Activated T-cell treated with anti-CD3 and anti-CD28 coated beads, Interleukin-2, amount 50 U/mL, for 1 hour (primary cell): ENCODE measurements at places on chromosomes 7 and 10.

GRCh38 chr10:97483921-97484320 lies 14.3 kb downstream of the MMS19 start:
- DNase-seq: no peak

- DNase-seq: peak; percentile 29
Measured at GRCh38 chr10:77801474-77802161, 124.9 kb downstream of the DLG5 start.

DNA sequence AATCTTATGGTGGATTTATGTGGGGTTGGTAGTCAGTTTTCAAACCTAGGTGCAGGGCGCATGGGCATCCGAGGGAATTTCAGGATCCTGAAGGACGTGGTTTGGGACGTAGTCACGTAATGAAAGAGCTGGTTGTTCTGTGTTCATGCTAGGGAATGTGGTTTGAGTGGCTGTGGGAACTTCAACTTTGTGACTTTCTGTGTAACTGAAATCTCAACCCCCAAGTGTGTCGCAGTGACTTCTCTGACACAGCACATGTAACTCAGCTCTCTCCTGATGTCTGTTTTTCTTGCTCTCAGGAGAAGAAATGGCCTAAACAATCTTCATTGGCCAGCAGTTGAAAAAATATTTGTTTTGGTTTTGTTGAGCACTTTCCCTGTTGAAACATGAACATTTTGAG lies 199.0 kb downstream of the PTEN start:
- no peak for DNase-seq

- DNase-seq: no peak
Measured at GRCh38 chr7:139725077-139725476, 52.7 kb downstream of the HIPK2 start.

DNA sequence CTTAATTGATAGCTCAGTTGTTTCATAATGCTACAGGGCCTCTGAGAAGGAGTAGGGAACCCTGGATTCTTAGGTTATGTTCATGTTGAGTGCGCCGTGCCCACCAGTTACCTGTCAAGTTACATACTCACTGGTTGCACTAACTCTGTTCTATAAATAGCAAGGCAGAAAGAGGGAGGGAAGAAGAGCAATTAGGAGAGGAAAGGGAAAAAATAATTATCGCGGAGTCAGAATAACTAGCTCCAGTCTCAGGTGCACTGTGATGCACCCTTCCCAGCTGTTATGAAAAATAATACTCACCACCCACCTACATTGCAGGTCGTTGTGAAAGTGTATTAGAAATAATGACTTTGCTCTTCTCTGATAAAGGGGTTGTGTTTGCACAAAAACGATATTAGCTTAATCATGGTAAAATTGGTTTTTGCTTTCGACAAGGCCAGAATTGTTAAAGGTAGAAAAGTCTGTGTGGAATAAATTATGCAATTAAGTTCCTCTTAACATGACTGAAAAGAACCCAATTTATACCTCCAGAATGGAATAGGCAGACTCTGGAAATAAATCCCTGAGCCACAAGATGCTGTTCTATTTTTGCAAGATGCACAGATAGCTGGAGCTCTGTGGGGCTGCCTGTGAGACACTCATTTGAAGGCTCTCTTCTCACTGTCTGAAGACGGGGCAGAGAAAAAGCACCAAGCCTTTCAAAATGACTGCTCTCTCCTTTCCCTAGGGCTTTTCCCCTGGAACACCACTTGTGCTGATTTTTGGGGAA lies 137.6 kb upstream of the PITRM1 start:
- DNase-seq: no peak

- DNase-seq: no peak
Measured at GRCh38 chr7:84506151-84506550, 311.6 kb upstream of the SEMA3A start.

DNA sequence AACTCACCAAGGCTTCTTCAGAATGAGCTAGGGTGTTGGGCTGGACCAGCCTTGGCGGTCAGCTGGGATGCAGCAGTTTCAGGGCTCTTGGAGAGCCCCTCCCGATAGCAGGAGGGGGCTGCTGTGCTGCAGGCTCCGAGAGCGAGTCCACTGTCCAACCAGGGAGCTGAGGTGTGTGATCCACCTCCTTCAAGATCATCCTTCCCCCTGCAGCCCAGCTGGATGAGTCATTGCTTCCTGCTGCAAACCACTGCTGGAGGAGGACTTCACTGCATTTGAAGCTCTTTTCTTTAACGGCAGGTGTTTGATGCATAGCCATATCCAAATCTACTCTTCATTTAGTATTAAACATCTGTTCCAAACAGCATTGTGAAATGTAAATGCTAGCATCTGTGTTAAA lies 54.2 kb upstream of the EBF3 start:
- DNase-seq: no peak

GRCh38 chr7:158722574-158723237 lies 18.1 kb upstream of the NCAPG2 start:
- DNase-seq: no peak

GRCh38 chr7:42429339-42429738 lies 192.3 kb upstream of the GLI3 start:
- no peak for DNase-seq

- DNase-seq: no peak
Measured at GRCh38 chr7:147569116-147569913, 1021.3 kb upstream of the C7orf33 start.

DNA sequence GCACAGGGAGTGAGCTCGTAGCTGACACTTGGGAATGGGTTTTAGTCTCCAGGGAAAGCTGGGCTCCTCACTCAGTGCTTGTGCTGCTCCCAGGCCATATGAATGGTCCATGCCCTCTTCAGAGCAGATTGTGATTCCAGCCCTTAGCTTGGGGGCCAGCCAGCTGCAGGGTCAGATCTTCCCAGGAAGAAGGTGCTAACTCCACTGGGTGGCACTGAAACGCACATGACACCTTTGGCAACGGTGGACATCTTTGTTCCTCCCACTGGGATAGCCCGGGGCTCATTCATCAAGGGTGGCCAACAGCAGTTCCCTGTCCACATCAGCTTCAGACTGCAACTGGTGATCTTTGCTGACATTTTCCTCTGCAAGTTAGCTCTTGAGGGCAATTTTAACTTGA lies 129.2 kb downstream of the DYNC2I1 start:
- no peak for DNase-seq

GRCh38 chr7:21749378-21749777 lies 196.3 kb downstream of the CDCA7L start:
- DNase-seq: no peak

GRCh38 chr7:106029451-106029850 lies 66.4 kb downstream of the CDHR3 start:
- no peak for DNase-seq

DNA sequence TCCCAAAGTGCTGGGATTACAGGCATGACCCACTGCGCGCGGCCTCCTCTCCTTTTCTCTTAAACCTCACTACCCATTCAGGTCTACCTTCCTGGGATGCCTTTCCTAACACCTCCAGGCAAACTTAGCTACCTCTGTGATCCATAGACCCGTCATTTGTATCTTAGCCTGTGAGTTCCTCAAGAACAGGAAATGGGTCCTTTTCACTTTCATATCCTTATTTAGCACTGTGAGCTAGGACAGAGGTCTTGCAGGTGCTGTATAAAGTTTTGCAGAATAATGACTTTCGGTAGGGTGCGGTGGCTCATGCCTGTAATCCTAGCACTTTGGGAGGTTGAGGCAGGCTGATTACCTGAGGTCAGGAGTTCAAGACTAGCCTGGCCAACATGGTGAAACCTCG lies 215.7 kb downstream of the RELN start:
- DNase-seq: no peak

- DNase-seq: no peak
Measured at GRCh38 chr10:110865186-110865808, 6.4 kb upstream of the PDCD4 start.
